ENCODE measurements at places on chromosomes 12 and 14.

DNA sequence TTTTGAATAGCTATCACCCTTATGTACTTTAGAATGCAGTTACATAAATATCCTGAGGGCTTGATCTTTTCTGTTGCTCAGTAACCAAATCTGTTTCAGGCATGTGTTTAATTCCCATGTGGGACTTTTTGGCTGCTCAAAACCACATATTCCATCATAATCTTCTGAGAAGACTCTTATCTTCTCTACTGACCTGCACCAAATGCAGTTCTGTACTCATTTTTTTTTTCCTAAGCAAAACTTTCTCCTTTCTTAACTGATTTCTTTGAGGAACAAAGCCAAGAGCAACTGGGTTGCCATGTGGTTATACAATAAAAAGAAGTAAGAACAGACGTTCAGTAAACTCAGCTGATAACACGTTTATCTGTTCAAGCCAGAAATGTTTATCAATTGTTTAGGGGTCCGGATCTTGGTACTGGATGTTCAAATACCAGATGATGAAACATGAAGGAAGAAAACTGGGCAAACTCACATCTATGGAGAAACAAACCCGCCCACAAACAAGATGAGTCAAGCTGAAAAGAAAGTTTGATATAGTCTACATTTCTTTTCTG is 50.1 kb downstream of the TMEM132C start:
- no peak for DNase-seq

GRCh38 chr12:58819345-58819744 is 101.0 kb downstream of the LRIG3 start:
- DNase-seq: no peak

DNA sequence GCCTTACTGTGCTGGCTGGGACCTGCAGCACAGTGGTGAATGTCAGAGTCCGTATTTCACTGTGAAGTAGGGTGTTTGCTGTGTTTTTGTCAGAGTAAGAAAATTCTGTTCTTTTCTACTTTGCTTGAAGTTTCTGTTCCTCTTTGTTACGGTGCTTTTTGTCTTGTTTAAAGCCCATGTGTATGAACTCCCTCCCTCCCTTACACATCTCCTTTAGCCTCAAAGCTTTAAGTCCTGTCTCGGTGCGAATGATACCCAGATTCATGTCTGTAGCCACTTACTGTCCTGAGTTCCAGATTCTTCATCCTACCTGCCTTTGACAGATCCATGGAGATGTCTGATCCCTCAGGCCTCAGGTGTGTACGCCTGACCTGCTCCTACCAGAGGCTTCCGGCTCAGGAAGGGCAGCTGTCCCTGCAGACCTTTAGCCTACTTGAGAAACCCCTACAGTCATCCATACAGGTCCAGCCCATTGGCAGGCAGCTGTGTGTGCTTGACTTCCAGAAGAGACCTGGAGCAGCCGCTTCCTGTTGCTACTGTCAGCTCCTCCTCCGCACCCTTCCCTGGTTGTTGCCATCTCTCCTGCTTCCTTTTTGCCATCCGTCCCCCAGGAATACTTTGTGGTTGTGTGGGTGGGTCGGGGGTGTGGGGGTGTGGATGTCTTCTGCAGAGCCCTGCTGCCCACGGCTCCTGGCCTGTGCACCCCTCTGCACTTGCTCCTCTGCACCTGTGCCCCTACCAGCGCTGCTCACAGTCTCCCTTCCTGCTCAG is 72.9 kb downstream of the DDX51 start:
- DNase-seq: no peak

- DNase-seq: no peak
Measured at GRCh38 chr12:105843986-105844760, 294.6 kb downstream of the NUAK1 start.

GRCh38 chr14:102085948-102086708 is 716 bp downstream of the HSP90AA1 start:
- DNase-seq: no peak

DNA sequence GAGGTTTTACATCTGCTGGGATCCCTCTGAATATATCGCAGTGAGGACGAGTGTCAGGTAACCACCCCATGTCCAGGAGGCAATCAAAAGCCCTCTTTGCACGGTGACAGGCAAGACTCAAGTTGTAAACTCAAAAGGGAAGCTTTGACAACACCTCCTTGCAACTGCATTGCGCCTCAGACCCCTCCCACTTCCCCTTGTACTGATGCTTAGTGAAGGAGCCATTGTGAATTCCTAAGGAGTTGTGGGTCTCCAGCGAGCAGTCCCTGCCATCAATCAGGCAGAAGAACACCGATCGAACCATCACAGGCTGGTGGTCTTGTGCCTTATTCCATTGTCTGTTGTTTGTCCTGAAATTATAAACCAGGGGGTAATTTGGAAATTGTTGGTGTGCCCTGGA is 112.6 kb downstream of the CCDC60 start:
- DNase-seq: no peak

DNA sequence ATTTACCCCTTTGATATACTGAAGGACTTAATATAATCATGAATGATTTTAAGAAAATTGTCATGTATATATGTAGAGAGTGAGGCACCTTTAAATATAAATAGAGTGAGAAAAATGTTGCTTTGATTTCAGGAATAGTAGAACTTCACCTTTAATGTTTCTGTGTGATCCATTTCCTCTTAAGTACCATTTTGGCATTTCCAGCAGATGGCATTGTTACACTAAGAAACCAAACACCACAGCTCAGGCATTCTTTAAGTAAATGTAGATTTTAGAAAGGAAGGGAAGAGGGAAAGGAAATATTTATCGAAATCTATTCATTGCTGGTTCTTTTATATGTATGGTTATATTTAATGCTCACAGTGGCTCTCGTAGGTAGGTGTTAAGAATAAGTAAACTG is 556.7 kb upstream of the FBXO33 start:
- peak; percentile 54 for DNase-seq

GRCh38 chr12:54141431-54142113 is 47.2 kb downstream of the SMUG1 start:
- DNase-seq: no peak

GRCh38 chr12:31007153-31007495 is 66.5 kb upstream of the DDX11 start:
- no peak for DNase-seq

DNA sequence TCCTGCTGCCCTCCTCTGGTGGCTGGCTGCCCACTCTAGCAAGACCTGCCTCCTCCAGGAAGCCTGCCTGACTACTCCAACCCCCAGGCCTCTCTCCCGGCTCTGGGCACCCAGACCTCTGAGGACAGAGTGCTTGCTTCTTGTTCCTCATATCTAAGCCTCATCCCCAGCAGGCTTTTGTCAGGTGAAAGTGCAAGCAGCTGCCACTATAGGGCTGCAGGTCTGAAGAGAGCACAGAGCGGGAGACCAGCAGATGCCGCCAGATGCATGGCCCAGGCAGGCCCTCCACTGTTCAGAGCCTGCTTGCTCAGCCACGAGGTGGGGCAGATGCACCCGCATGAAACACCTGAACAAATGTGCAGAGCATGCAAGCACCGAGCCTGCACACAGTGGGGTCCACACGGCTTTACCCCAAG is 73.0 kb downstream of the SERPINA3 start:
- no peak for DNase-seq

DNA sequence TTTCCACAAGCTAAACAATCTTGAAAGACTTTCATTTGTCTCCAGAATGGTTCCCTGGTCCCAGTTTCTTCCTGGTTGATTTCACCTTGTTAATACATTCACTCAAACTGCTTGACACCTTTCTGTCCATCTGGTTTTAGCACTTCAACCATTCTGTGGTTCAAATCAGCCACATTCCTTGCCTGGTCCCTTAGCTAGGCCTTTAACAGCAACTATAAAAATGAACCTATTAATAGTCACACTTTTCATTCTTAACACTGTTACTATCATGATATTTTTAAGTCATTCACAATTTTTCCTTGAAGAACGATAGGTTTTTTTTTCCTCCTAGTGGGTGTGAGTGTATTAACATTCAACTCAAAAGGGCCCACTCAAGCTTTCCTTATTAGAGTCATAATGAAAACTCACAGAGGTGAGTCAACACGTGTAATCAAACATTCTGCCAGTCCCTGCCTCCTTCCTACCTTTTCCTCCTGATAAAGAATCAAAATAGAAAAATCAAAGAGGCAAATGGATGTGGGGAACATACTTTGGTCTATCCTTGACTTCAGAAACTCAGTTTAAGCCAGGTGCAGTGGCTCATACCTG is 34.4 kb upstream of the CCNT1 start:
- no peak for DNase-seq

DNA sequence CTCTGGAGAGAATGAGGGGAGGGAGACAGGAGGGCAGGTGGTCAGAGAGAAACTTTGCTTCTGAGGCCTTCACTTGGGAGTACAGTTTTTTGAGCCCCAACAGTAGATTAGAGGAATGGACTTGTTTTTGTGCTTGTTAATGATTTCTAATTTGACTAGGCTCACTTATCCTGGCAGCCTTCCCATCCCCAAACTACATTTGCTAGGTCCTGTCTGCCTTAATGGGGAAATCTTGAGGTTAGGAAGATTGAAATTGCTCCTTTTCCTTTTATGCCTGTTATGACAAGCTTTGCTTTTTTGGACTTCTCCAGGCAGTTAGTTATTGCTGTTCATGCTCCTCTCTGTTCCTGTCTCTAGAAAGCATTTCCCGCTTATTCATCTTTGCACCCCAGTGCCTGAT is 37.7 kb downstream of the SYNE2 start:
- DNase-seq: no peak

DNA sequence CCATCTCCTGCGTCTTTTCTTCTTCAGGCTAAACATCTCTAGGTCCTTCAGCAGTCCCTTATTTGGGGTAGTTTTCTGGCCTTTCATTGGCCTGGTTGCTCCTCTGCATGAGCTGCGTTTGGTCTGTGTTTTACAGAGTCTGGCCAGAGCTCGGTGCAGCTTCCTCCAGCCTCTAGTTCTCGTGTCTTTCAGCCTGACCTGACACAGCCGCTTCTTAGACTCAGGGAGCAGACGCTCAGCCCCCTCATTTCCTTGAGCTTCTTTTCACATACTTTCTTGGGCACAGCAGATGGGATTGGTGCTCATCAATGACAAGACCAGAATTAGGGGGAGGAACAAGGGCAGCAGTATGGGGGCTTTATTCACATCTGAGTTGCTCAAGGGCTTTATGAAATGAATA is 13.6 kb upstream of the GSG1 start:
- no peak for DNase-seq

DNA sequence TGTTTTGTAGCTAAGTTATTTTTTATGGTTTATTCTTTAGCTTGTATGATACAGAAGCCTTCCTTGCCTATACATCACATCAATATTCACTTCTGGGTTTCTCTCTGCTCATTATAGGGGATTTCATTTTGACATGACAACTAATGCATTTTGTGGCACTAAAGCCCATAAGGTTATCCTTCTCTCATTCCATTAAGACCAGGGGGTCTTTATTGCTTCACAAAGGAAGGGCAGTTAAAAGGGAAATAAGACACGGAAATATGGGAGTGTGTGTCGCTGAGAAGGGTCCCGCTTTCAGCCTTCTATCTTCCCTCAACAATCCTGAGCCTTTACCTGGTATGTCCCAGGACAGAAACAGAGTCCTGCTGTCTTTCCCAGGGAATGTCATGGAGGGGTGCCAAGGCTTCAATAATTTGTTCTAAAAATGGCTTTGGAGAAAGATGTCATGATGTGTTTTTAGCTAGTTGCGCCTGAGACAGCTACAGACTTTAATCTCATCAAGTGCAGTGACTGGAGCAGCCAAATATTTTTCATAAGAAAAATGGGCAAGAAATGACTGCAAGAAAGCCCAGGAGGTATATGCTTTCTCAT is 1145.4 kb upstream of the TMEM132C start:
- no peak for DNase-seq

DNA sequence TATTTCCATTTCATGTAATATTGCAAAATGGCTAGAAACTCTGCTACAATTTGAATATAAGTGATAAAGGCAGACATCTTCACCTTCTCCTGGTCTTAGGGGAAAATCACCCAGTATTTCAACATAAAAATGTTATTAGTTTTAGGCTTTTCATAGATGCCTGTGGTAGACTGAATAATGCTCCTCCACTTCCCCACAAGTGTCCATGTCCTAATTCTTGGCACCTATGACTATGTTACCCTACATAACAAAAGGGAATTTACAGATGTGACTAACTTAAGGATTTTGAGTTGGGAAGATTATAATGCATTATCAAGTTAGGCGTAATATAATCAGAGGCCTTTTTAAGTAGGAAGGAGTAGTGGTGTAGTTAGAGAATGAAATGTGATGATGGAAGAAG is 196.4 kb downstream of the TMTC3 start:
- DNase-seq: no peak

GRCh38 chr12:34402228-34402898 is 380.1 kb downstream of the ALG10 start:
- no peak for DNase-seq

GRCh38 chr12:25813843-25814242 is 144.6 kb upstream of the RASSF8 start:
- DNase-seq: no peak

- no peak for DNase-seq
Measured at GRCh38 chr12:94987801-94988200, 15.7 kb downstream of the NDUFA12 start.

DNA sequence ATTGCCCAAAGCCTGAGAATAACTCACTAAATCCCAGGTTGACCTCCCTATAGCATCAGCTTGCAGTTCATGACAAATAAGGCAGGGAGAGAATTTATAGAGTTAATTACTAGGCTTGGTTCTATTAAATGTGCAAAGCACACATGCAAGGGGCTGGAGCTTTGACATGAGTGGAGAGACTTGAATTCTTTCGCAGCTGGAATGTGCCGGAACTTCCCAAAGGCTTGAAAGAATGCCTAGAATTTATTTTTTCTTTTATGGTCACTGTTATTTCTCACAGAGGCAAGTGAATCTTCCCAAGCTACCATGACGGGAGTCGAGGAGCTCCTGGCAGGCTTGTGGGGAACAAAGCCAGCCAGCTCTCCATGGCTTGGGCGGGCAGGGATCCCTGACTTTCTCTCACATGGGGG is 95.5 kb upstream of the USP44 start:
- DNase-seq: peak; percentile 48

DNA sequence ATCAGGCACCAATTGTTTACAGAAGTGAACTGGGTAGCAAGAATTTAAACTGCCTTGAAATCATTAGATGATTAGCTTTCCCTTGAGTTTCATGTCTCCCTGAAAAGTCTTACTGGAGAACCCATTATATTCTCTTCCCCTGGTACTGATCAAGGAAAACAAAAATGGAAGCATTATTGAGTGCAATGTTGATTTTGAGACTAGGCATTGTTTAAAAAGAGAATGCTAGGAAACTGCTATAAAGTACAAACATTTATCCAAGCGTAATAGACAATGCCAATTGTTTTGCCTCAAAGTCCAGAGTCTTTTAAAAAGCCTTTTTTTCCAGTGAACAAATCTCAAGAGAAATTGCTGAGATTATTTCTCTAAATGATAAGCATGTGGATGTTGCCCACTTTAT is 197.0 kb downstream of the CCER1 start:
- DNase-seq: no peak

- DNase-seq: no peak
Measured at GRCh38 chr12:92077530-92077929, 68.1 kb downstream of the BTG1 start.

DNA sequence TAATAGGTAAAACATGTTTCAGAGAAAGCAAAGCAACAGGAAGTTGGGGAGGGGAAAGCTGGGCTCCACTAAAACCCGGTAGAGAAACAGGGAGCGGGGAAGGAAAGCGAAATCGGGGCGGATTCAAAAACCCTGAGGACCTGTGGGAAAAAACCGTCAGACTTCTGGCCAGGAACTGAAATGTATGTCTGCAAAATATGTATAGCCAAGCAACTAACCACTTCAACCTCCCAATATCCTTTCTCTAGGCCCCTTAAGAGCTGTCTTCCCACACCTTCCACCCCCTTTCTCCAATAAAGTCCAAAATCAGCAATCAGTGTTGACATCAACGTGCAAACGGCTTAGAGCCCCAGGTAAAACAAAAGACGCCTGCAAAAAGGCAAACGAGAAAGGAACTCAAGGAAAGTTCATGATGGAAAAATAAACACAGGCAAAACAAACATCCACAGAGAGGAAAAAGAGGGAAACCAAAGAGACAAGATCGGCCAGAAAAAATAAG is 32.8 kb downstream of the SIX1 start:
- no peak for DNase-seq
